ENCODE measurements at places on chromosomes 11 and 22.

DNA sequence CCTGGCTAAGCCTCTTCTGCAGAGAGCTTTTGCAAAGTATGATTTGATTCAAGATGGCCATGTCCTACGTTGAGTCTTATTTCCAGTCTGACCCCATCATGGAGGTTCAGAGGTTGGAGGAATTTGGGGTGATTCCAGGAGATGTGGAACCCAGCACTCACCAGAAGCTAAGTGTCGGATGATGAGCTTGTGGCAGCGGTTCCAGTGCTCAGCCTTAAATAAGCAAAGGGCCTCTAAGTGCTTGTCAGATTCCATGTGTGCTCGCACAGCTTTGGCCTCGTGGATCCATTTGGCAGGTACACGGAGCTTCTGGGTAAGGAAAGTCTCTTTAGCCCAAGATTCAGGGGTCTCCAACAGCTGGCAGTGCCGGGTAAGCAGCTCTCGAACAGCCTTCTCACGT lies 11.9 kb upstream of the CHRNA10 start:
- no peak for ATAC-seq

DNA sequence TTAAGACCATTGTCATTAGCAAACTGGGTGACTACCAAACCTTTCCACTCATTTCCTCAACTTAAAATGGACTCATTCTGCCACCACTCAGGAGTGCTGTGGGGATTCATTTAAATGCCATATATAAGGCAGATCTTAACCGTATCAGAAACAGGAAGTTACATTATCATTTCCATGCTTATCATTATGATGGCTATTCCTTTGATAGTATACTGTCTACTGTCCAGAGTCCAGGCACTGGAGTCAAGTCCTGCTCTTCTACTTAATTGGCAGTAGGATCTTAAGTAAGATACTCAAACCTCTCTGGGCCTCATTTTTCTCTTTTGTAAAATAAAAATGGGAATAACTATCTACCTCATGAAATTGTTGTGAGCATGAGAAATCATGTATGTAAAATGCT lies 8.4 kb upstream of the NAV2 start:
- ATAC-seq: no peak

DNA sequence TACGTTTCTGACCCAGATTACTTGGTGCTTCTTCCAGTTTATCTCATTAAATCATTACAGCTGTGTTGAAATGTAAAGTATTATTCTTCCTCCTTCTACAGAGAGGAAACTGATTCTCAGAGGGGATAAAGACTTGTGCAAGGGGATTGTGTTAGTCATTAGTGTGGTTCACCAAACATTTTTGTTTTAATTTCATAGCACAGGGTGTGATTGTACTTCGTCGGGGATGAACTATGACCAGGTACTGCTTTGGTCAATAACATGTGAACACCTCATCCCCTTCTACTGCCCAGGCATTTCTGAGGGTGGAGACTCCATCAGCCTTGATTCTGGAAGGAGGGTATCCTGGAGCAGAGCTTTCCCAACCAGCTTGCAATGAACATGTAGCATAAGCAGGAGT lies 120.2 kb upstream of the ALX4 start:
- ATAC-seq: no peak

DNA sequence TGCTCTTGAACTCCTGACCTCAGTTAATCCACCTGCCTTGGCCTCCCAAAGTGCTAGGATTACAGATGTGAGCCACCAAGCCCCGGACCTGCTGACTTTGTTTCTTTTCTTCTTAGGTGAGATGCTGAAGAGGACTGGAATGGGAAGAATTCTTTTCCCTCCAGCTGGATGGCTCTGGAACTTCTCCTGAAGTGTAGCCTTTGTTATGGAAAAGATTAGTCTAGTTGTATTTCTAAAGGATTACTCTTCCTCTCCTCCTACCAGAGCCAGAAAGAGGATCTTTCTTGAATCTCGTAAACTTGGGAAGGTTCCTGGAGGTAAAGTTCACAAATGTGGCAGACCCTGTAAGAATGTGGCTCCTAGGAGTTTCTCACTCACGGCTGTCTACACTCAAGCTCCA lies 95.4 kb upstream of the LARGE1 start:
- no peak for ATAC-seq

GRCh38 chr22:30968015-30968923 lies at the start of gene MORC2:
Gene MORC2, minus strand, starts transcription at chr22:30968774. Its CDS starts 885 bp downstream, at chr22:30967889.
- ATAC-seq: no peak

DNA sequence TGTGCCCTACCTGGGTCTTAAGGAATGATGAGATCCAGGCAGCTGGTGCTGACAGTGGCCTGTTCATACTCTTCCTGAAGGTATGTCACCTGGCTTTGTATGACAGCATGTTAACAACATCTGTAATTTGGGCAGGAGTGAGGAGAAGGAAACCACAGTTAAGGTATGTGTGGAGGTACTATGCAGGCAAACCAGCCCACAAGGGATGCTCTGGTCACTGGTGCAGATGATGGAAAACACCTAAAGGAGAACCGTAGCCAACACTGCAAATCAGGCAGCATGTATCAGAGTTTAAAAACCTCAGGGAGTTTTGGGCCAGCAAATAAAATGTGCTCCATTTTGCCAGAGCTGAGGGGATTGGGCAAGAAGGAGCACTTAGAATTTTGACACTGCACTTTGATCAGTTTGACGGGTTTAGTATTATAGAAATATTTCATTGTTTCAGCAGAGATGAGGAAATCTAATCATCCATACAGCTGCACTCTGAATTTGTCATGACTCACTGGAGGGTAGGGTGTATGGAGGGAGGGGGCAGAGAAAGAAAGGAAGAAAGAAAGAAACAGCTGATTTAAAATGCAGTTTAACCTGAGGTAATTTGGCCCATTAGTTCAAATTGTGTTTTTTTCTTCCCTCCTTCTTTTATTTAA lies 260.9 kb downstream of the KIRREL3 start:
- peak; percentile 43 for ATAC-seq

GRCh38 chr11:57438345-57439285 lies 11.7 kb upstream of the SLC43A3 start:
- no peak for ATAC-seq

- ATAC-seq: no peak
Measured at GRCh38 chr11:75272821-75273301, 32.3 kb downstream of the TPBGL start.

DNA sequence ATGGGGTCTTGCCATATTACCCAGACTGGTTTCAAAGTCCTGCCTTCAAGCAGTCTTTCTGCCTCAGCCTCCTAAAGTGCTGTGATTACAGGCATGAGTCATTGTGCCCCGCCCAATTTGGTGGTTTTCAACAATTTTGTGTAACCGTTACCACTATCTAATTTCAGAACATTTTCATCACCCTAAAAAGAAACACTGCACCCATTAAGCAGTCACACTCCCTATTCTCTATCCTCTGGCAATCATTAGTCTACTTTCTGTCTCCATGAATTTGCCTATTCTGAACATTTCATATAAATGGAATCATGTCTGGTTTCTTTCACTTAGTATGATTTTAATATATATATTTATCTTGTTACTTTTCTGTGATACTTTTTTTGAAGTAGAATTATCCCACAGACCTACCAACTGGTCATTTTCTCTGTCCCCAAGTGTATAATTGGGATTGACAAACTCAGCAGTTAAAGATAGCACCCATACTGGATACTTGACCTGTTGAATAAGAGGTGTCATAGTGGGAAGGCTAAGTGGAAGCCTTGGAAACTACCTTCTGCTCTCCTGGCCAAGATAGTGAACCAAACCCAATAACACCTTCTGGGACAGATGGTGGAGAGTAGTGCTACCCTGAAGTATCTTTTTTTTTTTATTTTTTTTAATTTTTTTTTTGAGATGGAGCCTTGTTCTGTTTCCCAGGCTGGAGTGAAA lies 64.8 kb downstream of the STIM1 start:
- ATAC-seq: peak; percentile 66

- ATAC-seq: no peak
Measured at GRCh38 chr11:75240311-75241035, at the start of gene TPBGL. Gene TPBGL, plus strand, starts transcription at chr11:75240774. Its CDS starts 276 bp downstream, at chr11:75241050.

DNA sequence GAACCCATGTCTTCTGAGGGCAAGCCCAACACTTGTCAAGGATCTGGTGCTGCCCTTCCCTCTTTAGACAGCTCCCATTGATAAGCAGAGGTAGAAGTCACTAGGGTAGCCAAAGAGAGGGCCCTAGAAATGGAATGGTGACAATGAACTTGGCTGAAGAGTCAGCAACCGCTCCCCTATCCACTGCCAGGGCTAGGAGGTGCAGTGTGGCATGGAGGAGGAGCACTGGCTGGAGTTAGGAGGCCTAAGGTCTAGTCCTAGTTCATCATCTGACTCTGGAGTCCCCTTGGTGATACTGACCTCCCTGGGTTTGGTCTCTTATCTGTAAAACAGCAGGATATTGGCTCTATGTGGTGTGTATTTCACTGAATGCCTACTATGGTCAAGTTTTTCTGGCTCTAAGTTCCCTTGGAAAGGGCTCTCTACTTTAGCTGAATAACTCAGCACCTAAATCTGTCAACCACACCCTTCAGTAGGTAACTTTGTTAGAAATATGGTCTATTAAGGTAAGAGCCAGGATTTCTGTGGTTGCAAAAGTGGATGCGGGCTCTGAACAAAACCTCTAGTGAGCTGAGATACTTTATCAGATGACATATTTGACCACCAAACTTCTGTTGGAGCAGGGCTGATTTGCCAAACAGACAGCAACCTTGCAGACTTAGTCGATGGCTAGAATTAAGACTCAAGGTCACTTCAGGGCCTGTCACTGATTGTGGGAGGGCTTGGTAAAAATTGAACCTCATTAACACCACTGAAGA lies 10.5 kb downstream of the TIMP3 start:
- no peak for ATAC-seq

DNA sequence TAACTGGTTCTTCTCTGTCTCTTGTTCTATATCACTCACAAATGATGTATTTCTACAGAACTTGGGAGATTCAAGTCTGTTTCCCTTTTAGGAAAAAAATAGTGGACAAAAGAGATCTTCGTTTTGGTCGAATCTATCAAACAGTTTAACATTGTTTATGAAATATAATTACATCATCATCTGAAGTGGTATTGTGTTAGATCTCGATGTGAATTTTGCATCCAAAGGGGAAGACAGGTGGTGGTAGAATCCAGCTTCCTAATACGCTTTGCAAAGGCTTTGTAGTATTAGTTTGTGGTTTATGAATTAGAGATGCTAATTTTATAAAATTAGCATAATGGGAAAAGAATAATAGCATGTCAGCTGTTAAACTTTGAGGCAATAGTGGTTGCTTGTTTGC lies 3.4 kb downstream of the SIK2 start:
- ATAC-seq: no peak

DNA sequence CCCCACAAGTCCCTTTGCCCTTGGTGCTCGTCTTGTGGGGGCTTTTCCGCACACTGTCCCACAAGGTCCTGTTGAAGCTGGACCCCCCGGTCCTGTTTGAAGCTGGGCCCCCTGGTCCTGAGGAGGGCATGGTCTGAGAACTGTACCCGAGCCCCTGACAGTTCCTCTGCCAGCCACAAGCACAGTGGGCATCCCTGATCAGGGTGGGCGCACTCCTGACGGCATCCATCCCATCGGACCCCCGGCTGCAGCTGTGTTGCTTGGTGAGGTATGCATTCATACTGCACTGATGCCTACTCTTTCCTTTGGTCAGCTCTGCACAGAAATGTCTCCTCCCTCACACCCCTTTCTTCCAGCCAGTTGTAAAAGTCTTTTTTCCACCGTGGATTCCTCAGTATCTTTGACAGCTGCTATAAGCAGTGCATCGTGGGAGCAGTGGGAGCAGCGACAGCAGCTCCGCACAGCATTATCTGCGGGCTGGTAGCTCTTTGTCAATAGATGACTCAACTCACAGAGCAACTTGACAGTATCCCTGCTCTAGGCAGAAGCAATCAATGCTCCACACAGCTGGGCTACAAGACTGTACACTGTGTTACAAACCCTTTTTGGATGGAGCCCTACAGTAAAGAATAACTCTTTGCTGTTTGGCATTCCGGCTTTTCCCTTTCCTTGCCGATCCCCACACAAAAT lies 1030.8 kb upstream of the CCDC90B start:
- ATAC-seq: peak; percentile 86

DNA sequence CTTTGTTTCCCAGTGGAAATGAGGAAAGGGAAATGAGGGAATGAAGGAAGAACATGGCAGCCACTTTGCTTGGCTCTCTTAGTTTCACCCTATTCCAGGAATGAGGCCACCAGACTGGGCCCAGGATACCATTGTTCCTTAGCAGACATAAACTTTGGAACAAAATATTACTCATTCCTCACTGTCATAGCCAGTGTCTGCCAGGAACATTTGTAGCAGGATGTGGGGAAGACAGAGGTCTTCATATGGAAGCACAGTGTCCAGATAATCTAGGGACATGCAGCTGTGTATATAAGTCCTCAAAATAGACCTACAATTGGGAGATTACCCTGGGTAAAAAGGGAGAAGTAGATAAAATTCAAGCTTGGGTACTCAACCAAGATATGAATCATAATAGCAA lies 15.2 kb upstream of the FUT4 start:
- no peak for ATAC-seq

- ATAC-seq: no peak
Measured at GRCh38 chr22:40043793-40044101, 49.0 kb downstream of the FAM83F start.

DNA sequence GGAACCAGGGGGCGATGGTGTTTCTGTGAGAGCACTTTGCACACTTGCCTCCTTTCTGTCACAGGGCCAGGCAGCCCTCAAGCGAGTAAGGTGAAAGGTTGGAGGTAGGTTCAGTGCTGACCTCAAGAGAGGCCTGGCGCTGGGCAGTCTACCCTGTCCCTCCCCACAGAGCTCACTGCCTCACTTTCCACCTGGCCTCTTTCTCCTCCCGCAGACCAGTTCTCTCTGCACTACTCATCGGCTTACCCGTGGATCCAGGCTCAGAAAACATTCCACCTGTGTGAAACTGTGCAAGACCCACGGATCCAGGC lies 16.8 kb downstream of the APOL5 start:
- ATAC-seq: no peak

DNA sequence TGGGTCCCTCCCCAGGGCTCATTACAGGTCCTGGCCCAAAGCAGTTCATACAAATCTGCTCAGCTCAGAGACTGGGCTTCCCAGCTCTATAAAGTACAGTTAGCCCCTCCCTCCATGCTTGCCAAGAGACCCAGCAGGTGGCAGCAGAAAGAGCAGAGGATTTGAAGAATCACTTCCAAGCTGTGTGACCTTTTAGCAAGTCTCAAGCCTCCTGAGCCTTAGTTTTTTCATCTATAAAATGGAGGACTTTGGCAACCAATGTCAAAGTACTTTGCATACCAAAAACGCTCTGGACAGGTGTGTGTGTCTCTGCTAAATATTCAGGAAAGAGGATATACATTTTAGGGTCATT lies 26.6 kb downstream of the RELT start:
- ATAC-seq: peak; percentile 55

GRCh38 chr11:12631651-12632050 lies 42.6 kb upstream of the TEAD1 start:
- no peak for ATAC-seq

DNA sequence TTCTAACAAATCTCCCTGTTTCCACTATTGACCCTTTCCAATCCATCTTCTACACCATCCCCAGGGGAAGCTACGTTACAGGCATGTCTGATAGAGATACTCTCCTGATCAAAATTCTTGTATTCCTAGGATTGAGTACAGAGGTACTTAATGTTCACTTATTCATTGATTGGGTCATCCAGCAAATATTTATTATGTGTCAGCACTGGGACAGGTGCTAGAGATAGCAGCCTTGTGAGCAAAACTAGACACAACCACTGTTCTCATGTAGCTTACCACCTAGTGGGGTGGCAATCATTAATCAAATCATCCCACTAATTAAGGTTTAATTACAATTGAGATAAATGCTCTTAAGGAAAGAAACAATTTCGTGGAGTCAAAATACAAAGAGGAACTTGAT lies 9.4 kb upstream of the RTCB start:
- no peak for ATAC-seq
